ENCODE measurements at places on chromosomes 16 and 17. TPM values are rescaled to one million over a fixed set of nuclear protein-coding genes. Genes with fewer than 3 reads are reported as not detected.

Gene NGFR
- total RNA-seq, result 6.8 TPM

- no peak for DNase-seq
These were observed 617 bp upstream of the VTN start for GRCh38 chr17:28370744-28371103.

DNA sequence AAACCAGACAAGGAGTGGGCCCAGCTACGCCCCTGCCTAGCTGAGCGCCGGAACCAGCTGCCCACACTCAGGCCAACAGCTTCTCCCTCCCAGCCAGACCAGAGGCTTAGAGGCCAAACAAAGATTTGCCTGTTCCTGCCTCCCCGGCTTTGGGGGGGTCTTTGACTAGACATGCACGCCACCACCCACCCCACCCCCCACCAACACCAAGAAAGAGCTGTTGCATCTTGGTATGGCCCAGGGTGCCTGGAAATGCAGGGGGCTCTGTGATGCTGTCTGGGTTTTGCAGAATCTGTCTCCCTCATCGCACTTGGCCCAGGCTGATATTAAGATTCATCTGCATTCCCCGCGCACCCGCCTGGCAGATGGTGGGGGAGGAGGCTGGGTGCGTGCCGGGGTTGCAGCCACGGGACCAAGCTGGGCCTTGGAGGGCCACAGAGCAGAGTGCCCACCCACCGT lies 1.3 kb upstream of the NXPH3 start:
- DNase-seq, result no peak

- no peak for DNase-seq
These were observed 256.0 kb upstream of the ELAC2 start for GRCh38 chr17:13273806-13274205.

Gene IL21R
- 2.6 TPM for total RNA-seq

Gene DNAI2
- total RNA-seq, result not detected

Gene CCDC200
- not detected for total RNA-seq

- no peak for DNase-seq
These were observed 541 bp downstream of the GPT2 start for GRCh38 chr16:46884513-46885293.

GRCh38 chr16:29898135-29898803 lies 1.1 kb downstream of the SEZ6L2 start:
- DNase-seq, result no peak

GRCh38 chr17:66451188-66452149 lies 149.1 kb downstream of the PRKCA start:
- DNase-seq, result peak; percentile 80

DNA sequence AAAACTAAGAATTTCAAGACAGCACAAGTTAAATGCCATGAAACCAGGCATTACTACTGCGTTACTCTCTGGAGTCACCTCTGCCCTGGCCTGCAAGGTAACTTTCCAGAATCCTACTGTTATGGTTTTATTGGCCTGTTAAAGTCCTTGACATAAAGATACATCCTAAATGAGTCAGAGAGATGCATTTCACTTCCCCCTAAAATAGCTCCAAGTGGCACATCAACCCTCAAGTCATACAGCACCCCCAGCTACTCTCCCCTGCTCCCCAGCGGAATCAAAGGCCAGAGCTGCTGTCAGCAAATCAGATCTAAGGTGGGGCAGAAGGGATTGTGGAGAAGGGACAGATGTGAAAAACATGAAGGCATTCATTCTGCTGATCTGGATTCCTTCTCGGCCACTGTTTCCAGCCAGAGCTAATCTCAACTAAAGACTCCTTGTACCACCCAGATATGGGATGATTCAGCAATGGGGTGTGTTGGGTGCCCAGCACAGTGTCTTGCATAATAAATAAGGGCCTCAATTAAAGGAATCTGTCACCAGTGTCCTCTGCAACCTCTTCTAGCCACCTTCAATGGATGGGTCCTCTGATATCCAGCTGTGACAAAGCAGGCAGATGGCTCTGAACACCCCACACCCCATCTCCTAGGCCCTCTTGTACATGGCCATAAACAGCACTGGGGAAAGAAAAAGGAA lies 8.5 kb upstream of the CCL1 start:
- DNase-seq, result no peak

- DNase-seq, result no peak
These were observed 6.2 kb downstream of the RTN4RL1 start for GRCh38 chr17:2018716-2019510.

GRCh38 chr17:75853433-75853832 lies 1.7 kb downstream of the WBP2 start:
- no peak for DNase-seq

DNA sequence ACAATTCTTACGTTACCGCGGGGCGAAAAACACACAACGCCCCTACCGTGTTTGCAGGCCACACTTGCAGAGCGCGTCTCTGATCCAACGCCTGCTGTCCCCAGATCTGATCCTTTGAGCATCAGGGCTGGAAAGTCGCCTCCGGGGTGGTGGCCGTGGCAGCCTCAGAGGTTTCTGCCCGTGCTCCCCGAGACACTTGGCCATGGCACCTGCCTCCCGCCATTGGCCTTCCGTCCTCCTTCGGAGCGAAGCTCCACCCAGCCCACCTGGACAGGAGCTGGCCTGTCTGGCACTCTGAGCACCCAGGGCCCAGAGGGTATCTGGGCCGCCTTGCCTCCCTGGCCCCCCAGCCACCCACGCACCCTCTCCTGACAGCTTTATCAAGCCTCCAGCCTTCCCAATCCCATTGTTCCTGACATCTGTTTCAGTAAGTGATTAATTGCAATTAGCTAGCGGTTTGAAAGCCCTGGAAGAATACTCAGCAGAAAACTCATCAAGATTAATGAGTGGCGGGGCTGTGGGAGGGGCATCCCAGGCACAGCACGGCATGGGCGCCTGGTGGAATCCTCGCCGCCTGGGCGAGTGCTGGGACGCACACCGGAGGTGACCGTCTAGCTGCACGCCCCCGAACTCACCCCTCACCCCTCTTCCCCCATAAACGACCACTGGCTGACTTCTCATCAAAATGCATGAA lies 181.5 kb upstream of the GSE1 start:
- DNase-seq, result no peak

DNA sequence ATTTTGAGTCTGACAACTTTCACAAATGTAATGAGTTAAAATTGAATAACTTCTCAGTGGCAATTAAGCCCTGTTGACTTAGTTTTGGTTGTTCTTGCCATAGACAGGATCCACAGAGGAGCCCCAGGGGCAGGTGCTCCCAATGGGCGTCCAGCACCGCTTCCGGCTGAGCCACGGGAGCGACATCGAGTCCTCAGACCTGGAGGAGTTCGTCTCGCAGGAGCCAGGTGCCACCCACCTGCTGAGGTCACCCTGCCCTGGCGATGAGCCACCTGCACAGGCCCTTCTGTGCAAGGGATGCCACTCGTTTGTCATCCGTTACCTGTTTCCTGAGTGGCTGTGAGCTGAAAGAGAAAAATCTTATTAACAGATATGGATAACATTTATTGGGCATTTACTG lies 10.7 kb downstream of the CCDC40 start:
- DNase-seq, result no peak

GRCh38 chr16:66227766-66228530 lies 138.5 kb upstream of the CDH5 start:
- DNase-seq, result no peak
